ENCODE measurements at places on chromosomes 1 and 21.
A peak's percentile ranks its signal among the peaks of the same experiment; 100 is the strongest.

- no peak for DNase-seq
Measured at GRCh38 chr21:42439284-42440186, 35.8 kb downstream of the UBASH3A start.

GRCh38 chr1:242530761-242531160, 6.3 kb upstream of the PLD5 start:
- no peak for DNase-seq

GRCh38 chr1:187076922-187077321, 248.2 kb downstream of the PLA2G4A start:
- DNase-seq = no peak

DNA sequence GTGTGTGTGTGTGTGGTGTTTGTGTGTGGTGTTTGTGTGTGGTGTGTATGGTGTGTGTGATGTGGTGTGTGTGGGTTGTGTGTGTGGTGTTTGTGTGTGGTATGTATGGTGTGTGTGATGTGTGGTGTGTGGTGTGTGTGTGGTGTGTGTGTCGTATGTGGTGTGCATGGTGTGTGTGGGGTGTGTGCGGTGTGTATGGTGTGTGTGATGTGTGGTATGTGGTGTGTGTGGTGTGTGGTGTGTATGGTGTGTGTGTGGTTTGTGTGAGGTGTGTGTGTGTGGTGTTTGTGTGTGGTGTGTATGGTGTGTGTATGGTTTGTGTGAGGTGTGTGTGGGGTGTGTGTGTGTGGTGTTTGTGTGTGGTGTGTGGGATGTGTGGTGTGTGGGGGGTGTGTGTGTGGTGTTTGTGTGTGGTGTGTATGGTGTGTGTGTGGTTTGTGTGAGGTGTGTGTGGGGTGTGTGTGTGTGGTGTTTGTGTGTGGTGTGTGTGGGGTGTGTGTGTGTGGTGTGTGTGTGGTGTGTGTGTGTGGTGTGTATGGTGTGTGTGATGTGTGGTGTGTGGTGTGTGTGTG, 106.2 kb upstream of the ADAR start:
- DNase-seq = no peak

GRCh38 chr1:46183079-46183847, 7.0 kb upstream of the P3R3URF start:
- DNase-seq = no peak

GRCh38 chr21:38756746-38757145, 49.0 kb upstream of the ETS2 start:
- no peak for DNase-seq

- DNase-seq = no peak
Measured at GRCh38 chr21:46159841-46160656, 4.7 kb upstream of the FTCD start.

DNA sequence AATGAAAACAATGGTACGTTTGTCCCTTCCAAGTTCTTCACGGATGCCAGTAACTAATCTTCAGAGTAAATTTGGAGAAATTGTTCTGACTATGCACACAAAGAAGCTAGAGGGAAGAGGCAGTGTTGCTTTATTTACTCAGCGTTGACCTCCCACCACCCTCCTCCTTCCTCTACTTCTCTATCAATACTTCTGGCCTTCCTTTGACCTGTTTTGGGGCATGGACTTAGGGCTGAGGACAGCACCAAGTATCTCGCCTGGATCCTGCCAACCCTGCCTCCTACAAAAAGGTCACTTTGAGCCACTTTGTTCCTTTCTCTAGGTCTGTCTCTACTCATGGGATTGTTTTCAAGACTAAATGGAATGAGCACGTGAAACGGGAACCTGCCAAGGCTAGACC, 282.6 kb downstream of the DSCAM start:
- no peak for DNase-seq

GRCh38 chr1:98176936-98177335, 256.1 kb upstream of the DPYD start:
- DNase-seq = no peak

- no peak for DNase-seq
Measured at GRCh38 chr1:3360646-3361257, 93.7 kb upstream of the ARHGEF16 start.

DNA sequence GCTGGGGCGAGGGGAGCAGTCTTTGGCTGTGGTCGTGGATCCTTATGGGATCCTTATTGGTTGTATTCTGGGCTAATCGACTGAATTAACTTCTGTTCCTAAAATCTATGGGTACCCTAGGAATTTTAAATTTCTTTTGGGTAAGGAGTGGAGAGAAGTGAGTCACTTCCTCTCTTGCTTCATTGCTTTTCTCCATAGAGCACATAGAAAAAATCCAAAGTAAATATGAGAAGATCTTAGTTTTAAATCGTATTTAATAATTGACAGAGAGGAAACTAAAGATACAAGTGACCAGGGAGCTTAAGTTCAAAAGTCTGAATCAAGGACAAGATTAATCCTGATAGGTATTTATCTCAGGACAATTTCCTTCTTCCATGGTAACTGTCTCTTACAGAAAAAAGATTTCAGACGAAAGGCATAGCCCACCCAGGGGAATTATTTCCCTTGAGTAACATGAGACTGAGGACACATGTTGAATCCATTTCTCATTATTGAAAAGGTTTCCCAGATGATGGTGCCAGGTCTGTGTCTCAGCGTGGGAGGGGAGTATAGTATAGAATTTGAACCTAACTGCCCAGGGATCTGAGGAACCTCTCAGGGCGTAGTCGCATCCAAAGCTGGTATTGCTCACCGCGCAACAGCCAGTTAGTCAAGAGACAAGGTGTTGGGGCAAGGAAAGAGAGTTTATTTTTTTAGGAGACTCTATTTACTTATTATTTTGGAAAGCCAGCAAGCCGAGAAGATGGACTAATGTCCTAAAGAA, 28.7 kb upstream of the FASLG start:
- DNase-seq = no peak

- no peak for DNase-seq
Measured at GRCh38 chr1:245396615-245397014, 241.8 kb downstream of the KIF26B start.

- peak; percentile 4 for DNase-seq
Measured at GRCh38 chr1:214808845-214809460, 206.0 kb downstream of the CENPF start.

GRCh38 chr1:203567596-203567995, 59.0 kb upstream of the ATP2B4 start:
- no peak for DNase-seq

DNA sequence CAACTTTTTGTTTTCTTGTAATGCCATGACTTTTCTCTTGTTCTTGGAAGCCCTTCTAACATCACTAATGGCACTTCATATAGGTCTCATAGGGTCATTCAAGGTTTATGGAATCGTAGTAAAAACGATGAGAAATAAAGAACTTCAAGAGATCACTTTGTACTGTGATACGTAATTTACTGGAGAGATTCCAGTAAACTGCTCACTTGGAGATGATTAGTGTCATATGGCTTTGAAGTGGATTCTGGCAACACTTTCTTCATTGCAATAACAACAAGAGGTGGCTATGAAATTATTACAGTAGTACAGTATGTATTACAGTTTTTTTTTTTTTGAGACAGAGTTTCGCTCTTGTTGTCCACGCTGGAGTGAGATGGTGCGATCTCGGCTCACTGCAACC, 103.4 kb downstream of the RUSC1 start:
- DNase-seq = no peak

GRCh38 chr1:206805357-206805756, 33.1 kb upstream of the IL10 start:
- DNase-seq = no peak

DNA sequence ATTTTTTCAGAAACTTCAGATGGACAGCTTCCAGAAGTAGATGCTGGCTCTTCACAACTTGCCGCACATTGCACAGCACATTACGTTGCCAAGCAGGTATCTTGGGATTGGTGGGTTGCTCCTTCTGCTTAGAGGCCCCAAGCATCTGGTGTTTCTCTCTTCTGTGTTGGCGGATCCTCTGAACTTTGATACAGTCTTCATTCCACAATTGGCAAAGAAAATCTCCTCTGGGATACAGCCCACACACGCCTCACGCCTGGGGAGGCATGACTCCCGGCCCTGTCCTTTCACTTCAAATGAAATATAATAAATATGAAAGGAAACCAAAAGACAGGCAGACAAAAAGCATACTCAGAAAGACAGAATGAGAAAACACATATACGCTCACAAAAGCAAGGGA, 72.3 kb upstream of the PPP2R5A start:
- DNase-seq = no peak

- no peak for DNase-seq
Measured at GRCh38 chr1:33195556-33195955, 13.7 kb upstream of the TRIM62 start.

GRCh38 chr1:15950763-15951295, 25.1 kb downstream of the ZBTB17 start:
- DNase-seq = peak; percentile 82

DNA sequence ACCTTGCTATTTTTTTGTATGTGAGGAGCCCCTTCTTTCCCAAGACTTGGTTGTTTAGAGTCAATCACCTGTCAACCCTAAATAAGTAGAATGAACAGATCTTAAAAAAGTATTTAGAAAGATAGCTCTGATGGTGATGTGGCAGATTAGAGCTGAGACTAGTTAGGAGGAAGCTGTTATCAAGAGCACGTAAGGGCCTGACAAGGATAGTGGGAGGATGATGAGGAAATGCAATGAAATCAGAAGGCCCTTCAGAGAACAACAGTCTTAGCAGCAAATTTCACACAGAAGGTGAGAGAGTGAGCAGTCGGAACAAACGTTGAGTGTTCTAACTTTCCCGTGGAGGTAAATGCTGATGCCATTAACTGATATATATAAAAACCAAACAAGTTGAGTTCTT, 15.9 kb upstream of the S1PR1 start:
- DNase-seq = no peak

DNA sequence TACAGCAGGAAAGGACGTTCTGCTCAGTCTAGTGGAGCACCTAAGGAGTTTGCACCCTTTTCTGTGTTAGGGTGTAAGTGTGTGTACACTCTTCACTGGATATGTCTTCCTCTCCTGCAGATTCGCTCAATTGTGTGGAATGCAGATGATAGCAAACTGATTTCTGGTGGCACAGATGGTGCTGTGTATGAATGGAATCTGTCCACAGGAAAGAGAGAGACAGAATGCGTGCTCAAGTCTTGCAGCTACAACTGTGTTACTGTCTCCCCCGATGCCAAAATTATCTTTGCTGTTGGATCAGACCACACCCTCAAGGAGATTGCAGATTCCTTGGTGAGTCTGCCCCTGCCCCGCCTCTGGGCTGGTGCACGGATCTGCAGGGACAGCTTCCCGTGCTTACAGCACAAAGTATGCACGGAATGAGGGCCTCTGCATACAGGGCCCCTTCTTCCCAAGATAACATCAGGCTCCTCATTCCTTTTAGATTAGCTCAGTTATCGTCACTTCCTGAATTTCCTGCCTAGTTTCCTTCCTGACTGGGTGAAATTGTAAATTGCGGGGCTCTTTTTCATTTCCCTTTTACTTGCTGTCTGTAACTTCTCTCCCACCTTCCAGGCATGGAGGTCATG, 34.6 kb downstream of the CFAP57 start:
- no peak for DNase-seq

- DNase-seq = peak; percentile 56
Measured at GRCh38 chr1:40130892-40131291, 30.3 kb upstream of the RLF start.

GRCh38 chr1:97849345-97850340, 71.2 kb downstream of the DPYD start:
- DNase-seq = peak; percentile 27

DNA sequence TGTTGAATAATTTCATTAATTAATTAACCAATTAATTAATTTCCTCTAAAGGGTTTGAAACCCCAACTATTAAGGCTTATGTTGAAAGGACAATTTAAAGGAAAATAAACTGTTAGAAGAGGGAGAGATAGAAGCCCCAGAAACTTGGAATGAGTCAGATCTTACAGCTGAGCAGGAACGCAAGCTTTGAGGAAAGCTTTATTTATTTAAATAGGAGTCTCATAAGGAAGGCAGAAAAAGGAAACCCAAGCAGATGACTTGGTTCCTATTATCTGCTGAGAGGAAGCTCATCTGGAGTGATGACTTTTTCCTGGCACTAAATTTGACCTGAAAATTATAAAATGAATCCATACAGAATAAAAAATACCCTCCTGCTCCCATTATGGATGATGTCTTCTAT, 105.1 kb downstream of the ROR1 start:
- DNase-seq = no peak

GRCh38 chr21:46151989-46152926, 3.1 kb downstream of the FTCD start:
- no peak for DNase-seq

DNA sequence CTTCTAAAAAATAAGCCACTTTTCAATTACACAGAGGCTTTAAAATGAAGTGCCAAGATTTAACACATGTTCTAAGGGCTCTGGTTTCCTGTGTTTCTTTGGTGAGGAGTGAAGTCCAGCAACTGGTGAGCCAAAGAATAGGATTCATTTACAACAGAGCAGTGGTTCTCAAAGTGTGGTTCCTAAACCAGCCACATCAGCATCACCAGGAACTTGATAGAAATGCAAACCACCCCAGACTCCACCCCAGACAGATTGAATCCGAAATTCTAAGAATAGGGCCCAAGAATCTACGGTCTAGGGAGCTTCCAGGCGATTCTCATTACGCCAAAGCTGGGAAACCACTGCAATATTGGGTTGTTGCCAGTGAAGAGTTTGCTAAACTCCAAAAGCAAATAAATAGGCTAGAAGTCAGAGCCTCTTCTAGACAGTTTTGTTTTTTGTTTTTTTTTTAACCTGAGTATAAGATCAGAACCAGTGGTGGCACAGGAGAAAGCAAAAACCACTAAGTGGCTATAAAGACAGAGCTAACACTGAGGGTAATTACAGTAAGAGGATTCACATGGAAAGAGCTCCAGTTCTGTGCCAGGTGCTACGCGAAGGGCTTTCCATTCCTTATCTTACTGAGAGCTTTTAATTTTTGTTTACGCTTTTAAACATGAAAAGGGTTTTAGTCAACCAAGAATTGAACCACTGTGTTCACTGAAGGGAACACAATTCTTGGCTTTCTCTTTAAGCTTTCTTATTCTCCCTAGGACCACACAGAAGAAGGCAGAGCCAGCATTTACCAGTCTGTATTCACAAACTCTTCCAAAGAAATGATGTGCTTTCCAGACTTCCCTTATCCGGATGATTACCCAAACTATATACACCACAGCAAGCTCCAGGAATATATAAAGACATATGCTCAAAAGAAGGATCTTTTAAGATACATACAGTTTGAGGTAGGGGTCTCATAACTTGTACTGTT, 42.4 kb upstream of the FMO2 start:
- DNase-seq = no peak

DNA sequence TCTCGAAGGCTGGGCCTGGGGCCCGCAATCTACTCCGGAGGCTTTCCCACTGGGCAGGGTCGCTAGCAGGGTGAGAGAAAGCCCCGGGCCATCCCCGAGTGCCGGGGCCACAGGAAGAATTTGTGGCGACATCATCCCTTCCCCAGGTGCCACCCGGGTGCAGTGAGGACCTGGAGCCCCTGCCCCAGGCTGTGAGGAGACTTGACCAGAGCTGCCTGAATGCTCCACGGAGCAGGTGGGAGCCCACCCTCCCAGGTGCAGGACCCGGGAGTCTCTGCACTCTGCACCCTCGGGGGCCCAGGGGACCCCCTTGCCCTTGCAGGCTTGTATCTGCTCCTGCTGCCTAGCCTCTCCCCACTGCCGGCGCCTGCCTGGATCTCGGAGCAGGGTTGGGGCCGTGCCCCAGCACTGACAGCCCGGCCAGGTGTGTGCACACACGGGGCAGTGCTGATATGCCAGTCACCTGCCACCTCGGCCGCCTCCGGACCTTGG, 67.5 kb upstream of the RGS7 start:
- DNase-seq = no peak

Data from hematopoietic multipotent progenitor cell treated with erythropoietin and hydrocortisone succinate and interleukin-3 and kit ligand, for 8 days (in vitro differentiated cells).